GM10248 (cell line): ENCODE measurements at places on chromosomes 3 and 15.

GRCh38 chr3:161796312-161796711 is 299.7 kb downstream of the OTOL1 start:
- no peak for DNase-seq

GRCh38 chr3:36864180-36865053 is 80.4 kb downstream of the TRANK1 start:
- no peak for DNase-seq

GRCh38 chr3:170007031-170007663 is 30.6 kb upstream of the GPR160 start:
- peak; percentile 62 for DNase-seq

- DNase-seq: no peak
Measured at GRCh38 chr3:156317462-156318074, 197.2 kb downstream of the KCNAB1 start.

GRCh38 chr3:79154865-79155264 is 612.9 kb downstream of the ROBO1 start:
- DNase-seq: no peak

GRCh38 chr3:183584246-183584913 is 28.9 kb upstream of the KLHL6 start:
- no peak for DNase-seq

GRCh38 chr3:32334675-32335074 is 57.0 kb upstream of the CMTM7 start:
- peak; percentile 52 for DNase-seq

DNA sequence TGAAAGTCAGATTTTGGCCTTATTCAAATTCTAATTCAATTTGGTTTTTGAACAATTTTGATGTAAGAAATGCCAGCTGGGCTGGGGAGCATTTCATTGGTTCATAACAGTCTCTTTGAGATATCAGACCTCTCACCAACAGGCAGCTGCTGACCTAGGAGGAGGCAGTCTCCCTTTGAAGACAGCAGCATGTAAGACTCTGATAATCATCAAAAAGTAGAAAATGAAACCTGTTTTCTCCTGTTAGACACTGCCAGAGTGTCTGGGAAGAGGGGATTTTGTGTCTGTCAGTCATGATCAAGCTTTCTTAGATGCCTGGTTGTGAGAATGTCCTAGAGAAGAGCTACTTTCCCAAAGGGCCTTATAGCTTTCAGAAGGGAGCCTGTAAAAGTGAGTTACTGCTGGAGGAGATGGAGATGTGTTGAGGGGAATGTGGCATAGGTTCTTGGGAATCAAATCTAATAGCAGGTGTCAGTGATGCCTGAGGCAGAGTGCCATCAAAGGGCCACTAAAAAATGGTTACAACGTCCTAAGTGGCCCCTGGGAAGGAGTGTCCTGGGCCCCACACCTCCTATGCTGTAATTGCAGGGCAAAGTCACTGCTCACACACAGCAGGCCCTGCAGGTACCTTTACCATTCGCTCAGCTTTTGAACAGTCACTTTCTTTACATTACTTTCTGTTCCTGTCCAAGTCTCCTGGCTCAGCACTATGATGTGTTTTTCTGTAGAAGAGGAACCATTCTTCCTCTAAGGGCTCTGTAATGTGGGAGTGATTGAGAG is 43.1 kb downstream of the FSTL1 start:
- no peak for DNase-seq

DNA sequence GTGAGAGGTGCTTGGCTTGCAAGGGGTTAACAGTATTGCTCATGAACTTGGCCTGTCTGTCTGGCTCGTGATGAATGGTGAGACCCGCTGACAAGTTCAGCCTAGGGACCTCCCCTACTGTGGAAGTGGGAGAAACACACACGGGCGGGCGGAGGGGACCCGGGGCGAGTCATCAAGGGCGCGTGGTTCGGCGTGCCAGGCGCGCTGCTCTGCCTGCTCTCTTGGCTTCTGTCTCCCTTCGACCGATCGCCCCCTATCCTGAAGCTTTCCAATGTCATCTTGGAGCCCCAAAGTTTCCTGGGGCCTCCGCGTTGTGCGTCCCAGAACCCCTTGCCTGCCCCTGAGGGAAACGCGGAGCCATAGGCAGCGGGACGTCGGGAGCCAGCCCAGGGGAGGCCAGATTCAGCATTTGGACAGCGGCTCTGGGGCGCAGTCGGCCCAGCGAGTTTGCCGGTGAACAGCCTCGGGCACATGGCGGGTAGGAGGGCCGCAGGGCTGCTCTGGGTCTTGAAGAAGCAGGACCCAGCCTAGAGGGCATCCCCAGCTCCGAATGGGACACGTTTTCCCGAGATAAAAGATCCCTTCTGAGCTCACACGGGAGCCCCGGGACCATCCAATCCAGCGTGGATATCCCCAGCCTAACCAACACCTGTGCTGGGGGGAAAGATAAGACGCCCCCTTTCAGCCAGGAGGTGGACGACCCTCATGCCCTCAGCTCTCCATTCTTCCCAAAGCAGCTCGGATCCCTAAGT is 27.0 kb upstream of the POLG start:
- DNase-seq: peak; percentile 82

DNA sequence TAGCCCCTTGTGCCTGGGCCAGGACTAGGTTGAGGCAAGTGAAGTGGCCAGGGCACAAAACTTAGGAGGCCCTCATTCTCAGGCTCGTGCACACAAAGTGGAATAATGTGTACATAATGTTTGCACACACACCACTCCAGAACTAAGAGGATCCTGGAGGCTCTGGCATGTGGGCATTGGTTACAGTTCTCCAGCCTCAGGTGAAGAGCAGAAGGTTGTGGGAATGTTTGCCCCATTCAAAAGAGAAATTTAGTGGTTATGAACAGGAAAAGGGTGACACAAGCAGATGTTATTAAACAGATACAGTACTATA is 31.3 kb downstream of the ASB7 start:
- DNase-seq: no peak

DNA sequence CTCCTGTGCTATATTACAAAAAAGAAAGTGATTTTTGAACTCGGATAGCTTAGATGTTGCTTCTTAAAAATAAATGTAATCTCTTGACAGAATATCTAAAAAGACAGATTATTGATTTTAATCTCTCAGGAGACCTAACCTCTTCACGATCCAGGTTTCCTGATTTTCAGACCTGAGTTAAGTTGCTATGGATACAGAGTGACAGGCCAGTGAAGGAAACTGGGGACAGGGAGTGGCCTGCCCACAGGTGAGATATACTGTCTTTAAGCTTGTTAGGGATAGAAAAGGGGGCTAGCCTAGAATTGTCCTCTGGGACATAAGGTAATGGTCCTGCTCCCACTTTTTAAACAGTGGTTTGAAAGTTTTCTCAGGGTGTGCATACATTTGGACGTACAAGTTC is 73.2 kb downstream of the CCNL1 start:
- DNase-seq: no peak

- peak; percentile 34 for DNase-seq
Measured at GRCh38 chr3:72426618-72427397, 421.4 kb downstream of the SHQ1 start.

DNA sequence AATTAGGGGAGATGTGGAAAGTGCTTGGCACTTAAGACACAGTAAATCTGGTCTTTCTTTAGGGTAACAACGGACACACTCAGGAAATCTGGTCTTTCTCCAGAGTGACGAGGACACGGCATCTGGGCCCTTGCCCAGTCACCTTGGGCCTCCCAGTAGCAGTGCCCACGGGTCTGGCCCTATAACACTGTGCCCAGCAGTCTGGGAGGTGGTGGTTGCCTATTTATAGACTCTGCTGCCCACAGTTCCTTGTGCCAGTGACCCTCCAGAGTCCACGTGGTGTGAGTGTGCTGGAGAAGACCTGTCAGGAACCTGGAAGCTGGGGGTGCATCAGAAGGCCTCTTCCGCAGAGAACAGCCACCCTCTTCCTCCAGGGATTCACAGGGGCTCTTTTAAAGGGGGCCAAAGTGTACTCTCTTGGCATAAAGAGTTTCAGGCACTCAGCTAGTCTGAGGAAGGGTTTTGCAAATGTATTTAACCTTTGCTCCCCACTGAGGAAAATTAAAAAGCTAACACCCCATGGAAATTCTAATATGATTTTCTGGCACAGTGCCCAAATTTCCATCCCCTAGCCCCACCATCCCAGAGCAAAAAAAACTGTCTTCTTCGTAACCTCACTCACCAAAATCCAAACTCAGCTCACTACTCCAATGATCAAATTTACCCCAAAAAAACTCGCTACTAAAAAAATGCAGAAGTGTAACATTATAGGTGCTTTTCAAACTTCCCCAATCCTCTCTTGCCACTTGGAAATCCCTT is 15.4 kb downstream of the WNT5A start:
- no peak for DNase-seq

DNA sequence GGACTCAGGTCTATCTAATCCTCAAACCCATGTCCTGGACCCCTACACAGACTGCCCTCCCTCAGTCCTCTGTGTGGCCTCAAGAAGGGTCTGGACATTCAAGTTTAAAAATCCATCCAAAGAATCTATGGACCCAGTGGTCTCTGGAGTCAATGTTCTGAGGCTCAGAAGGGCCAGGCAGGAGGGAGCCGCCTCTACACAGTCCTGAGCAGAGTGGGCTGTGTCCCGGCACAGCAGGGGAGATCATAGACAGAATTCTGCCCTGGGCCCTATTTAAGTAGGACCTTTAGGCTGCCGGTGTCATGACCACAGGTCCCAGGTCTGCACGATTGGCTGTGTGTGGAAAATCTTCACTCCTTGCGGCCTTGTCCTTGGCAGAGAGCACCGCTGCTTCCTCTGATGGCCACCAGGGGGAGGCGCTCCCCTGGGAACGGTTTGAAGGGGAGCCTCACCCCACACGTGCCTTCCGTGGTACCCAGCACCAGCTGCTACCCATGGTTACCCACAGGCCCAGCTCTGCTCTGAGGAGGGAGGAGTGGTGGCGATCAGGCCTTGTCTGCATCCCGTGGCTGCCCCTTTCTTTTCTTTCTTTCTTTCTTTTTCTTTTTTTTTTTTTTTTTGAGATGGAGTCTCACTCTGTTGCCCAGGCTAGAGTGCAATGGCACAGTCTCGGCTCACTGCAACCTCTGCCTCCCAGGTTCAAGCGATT is 37.9 kb downstream of the CHRD start:
- DNase-seq: peak; percentile 83

DNA sequence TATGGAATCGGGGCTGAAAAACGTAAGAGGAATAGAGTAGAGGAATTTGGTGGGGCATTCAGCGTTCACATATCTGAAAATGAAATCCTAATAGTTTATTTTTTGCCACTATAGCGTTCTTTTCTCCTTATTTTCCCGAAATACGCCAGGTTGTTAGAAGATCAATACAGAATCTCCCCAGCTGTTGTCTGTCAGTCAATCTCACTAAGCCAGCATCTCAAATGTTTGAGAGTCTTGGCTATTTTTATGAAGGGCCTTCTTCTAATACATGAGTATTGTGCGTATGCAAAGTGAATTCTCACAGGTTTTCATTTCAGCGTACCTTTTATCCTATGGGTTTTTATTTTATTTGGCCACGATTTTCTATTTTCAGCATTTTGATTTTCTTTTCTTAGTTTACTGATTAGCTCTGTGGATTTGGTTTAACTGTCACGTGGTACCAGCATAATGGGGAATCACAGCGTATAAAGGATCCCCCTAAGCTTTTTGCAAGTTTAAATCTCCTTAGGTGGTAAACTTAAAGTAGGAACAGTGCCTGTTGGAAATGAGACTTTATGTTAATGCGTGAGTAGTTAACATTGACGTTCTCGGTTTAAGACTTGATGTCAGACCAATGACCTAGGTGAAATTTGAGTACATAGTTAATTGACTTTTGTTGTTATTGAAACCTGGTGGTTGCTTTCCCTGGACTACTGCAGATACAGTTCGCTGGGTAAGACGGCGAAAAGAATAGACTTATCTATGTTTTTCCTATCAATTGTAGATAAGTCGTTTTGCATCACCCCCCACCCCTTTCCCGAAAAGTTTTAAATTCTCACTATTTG is 1.3 kb downstream of the FXR1 start:
- DNase-seq: no peak

GRCh38 chr3:121995161-121996137 is 26.6 kb downstream of the ILDR1 start:
- peak; percentile 51 for DNase-seq

- no peak for DNase-seq
Measured at GRCh38 chr3:58052373-58053273, 44.4 kb downstream of the FLNB start.

- DNase-seq: no peak
Measured at GRCh38 chr15:40428185-40428584, 12.6 kb upstream of the BAHD1 start.

DNA sequence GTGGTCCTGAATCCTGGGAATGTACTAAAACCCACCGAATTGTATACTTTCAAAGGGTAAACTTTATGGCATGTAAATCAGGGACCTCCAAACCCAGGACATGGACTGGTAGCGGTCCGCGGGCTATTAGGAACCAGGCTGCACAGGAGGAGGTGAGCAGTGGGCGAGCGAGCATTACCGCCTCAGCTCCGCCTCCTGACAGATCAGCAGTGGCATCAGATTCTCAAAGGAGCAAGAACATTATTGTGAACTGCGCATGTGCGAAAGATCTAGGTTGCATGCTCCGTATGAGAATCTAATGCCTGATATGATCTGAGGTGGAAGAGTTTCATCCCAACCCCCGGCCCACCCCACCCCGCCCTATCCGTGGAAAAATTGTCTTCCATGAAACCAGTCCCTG is 22.2 kb downstream of the HEG1 start:
- DNase-seq: no peak

- DNase-seq: no peak
Measured at GRCh38 chr3:42336103-42336502, 70.1 kb upstream of the CCK start.

- peak; percentile 60 for DNase-seq
Measured at GRCh38 chr15:76185716-76186115, 125.6 kb downstream of the ETFA start.

DNA sequence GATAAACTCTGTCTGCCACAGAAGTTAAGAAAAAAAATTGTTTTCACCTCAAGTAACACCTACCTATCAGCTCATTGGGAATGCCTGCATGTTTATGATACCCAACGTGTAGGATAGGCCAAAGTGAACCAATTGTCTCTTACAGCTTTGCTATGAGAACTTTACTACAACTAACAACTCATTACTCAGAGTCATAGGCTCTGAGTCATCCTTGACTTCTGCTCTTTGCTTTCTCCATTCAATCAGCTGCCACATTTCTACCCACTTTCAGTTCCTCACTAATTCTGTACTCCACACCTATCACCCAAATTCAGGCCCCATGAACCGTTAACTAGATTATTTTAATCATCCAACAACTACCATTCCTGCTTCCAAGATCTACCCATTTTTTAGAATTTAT is 843.9 kb downstream of the TUSC7 start:
- DNase-seq: peak; percentile 19

GRCh38 chr3:9795207-9795606 is 2.3 kb downstream of the ARPC4 start:
- DNase-seq: peak; percentile 43

DNA sequence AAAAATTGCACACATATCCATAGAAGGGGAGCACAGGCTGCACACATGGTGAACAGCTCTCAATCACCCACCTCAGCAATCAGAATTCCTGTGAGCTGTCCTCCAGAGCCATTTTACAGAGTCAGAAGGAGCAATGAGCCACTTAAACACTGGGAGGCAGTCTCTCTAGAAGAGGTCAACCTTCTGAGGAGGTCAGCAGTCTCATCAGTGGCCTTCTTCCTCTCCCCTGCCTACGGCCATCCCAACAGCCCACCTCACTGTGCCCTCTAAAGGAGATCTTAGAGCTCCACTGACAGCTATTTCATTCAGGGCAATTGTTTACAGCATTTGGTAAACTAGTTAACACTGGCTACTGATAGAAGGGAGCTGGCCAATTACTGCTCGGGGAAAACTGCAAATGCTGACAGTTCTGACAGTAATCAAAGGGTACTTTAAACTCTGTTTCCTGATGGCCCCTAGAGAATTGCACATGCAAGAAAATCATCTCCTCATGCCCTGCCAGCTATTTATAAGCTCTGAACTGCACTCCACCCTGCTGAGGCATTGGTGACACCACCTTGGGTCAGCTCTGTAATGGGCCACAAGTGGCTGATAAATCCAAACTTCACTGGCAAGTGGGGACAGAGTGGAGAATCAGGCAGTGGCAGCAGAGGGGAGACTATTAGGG is 42.1 kb upstream of the TSPAN3 start:
- DNase-seq: no peak
